Karpas-422 (cell line): ENCODE measurements at places on chromosomes 13 and 19. TPM values are rescaled to one million over a fixed set of nuclear protein-coding genes. Genes with fewer than 3 reads are reported as not detected.

The B3GNT3 gene
- total RNA-seq = not detected in 2 replicates

The STOML3 gene
- total RNA-seq = not detected in 2 replicates

The MARCHF2 gene
- 10.1 and 31.2 TPM in 2 replicates for total RNA-seq

The WASF3 gene
- 0.04 TPM in 1 of 2 replicates, not detected in the other for total RNA-seq

The SYCN gene
- total RNA-seq = not detected in 2 replicates

The ZNF93 gene
- 14.3 and 31.4 TPM in 2 replicates for total RNA-seq

The ENOX1 gene
- total RNA-seq = not detected in 2 replicates

The FEM1A gene
- total RNA-seq = 7.8 and 12.5 TPM in 2 replicates

- DNase-seq = no peak
- no peak overlapping the region for H3K27ac ChIP-seq
- no peaks in the 10 kb centered on the region for H3K4me1 ChIP-seq
- H3K36me3 ChIP-seq = no peaks in the 10 kb centered on the region
- H3K27me3 ChIP-seq = no peaks in the 10 kb centered on the region
Measured at GRCh38 chr13:97934590-97934989, 18.9 kb upstream of the IPO5 start.

DNA sequence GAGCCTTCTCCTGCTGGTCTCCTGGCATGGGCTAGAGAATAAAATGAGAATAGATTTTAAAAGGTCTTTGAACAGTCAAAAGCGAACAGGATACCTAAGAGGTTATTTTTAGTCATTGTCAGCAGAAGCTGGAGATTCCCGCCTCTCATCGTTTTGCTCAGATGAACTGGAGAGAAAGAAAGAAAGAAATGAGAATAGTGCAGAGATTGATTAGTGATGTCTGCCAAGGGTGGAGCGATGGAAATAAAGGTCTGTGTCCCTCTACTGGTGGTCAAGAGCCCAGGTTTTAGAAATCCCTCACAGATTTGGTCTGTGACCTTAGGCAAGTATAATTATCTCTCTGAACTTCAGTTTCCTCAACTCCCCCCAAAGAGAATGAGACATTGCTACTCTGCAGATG lies 5.3 kb downstream of the NCAN start:
- H3K27ac ChIP-seq = no peak overlapping the region
- peak; percentile 79 for DNase-seq
- peaks cover 5% of the 10 kb centered on the region; the same call in 1 of the 2 replicates for H3K4me1 ChIP-seq
- H3K27me3 ChIP-seq = no peaks in the 10 kb centered on the region
- H3K4me3 ChIP-seq = no peak overlapping the region

DNA sequence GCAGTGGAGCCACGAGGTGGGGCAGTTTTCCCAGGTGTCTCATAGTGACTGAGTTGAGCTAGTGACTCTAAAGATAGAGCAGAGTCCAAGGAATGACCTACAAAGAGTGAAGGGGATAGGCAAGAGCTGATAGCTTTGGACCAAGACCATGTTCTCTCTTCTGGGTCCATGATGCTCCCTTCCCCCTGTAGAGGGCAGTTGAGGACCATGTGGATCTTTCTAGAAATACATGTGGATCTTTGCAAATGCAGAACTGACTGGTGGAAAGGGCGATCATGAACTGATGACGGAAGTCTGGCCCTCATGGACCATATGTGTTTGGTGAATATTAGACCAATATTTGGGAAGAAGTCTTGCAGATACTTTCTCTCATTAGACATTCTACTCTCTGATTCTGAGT lies 6.9 kb downstream of the PSG1 start:
- H3K27me3 ChIP-seq = no peaks in the 10 kb centered on the region
- no peaks in the 10 kb centered on the region for H3K4me1 ChIP-seq
- no peak overlapping the region for H3K4me3 ChIP-seq

DNA sequence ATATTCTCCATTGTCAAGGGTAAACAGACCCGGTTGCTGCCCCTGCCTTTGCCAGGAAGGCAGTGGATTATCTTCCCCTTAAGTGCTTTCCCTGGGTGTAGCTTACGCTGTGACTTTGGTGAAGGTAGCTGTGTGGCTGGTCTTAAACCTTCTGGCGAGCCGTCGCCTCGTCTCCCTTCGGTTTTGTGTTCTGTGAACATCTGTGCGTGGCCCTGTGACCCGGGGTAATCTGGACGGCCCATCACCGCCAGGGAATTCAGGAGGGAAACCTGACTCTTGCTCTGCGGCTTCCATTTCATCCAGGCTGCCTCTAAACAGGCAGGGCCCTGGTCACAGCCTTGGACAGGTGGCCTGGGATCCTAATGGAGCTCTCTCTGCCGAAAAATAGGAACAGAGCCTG lies 78.7 kb downstream of the SHISA2 start:
- H3K4me1 ChIP-seq = no peaks in the 10 kb centered on the region
- H3K27ac ChIP-seq = no peak overlapping the region
- DNase-seq = no peak
- no peaks in the 10 kb centered on the region for H3K27me3 ChIP-seq

DNA sequence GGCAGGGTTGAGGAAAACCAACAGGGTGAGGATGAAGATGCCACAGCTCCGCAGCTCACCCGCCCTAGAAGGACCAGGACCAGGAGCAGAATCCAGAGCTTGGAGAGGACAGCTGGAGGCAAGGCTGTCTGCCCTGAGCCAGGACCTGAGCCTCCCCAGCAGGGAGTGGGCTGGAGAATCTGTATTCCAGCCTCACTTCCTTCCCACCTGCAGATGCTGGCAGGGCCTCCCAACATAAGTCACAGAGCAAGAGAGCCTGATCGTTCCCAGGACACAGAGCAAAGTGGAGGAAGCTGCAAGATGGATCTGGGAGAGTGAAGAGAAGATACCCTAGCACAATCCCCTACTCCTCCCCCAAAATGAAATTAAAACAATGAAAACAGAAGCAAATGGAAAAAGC lies 61.7 kb upstream of the WASF3 start:
- no peaks in the 10 kb centered on the region for H3K4me1 ChIP-seq
- H3K27ac ChIP-seq = no peak overlapping the region
- H3K36me3 ChIP-seq = no peaks in the 10 kb centered on the region
- no peaks in the 10 kb centered on the region for H3K27me3 ChIP-seq

DNA sequence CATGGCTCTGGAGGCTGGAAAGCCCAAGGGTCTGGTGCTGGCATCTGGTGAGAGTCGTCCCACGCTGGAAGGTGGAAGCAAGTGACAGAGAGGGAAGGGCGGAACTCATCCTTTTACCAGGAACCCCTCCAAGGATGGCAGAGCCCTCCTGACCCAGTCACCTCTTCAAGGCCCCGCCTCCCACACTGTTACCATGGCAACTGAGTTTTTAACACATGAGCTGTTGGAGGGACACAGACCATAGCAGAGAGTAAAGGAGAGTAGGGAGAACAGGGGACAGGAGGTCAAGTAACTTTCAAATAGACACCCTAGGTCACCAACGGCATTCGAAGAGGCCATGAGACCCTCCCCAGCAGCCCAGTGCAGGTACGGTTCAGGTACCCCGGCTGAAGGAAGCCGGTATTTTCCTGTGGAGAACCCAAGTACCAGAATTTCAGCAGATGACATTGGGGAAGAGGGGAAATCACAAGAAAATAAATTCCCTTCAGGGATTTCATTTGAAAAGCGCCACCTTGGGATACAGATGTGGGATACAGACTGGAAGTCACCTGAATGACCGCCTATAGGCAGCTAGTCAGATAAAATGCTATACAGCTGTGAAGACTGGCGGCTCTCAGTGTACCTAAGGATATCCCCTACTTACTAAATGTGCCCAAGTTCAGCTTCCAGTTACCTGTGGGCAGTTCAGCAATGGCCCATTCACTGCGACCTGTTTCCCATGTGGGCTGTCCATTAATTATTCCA lies 8.0 kb downstream of the IL17D start:
- H3K27ac ChIP-seq = no peak overlapping the region
- peak; percentile 62 for DNase-seq
- H3K4me1 ChIP-seq = peaks cover 5% of the 10 kb centered on the region; the same call in 1 of the 2 replicates
- H3K4me3 ChIP-seq = no peak overlapping the region
- no peaks in the 10 kb centered on the region for H3K36me3 ChIP-seq
- H3K27me3 ChIP-seq = peaks cover 3% of the 10 kb centered on the region; the same call in 1 of the 2 replicates

DNA sequence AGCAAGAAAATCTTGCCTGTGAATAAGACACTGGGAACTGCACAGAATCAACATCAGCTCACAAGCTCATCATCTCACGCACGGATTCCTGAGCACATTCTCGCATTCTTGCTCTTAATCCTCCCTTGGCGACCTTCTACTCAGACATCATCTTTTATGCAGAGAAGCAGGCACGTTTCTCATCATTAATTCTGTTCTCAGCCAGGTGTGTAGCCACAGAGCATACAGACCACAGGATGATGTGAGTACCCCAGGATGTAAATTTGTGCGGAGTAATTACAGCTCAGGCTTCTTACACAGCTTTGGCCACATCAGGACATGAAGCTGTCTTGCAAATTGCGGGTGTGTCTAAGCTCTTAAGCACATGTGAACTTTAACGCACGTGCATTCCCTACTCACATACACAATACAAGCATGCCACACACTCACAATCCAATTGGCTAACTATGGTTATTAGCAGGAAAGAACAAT lies 36.5 kb upstream of the SACS start:
- H3K27me3 ChIP-seq = no peaks in the 10 kb centered on the region
- peak; percentile 86 for DNase-seq
- peaks cover 51% of the 10 kb centered on the region for H3K4me1 ChIP-seq
- H3K4me3 ChIP-seq = peak overlapping the region; percentile 37
- no peaks in the 10 kb centered on the region for H3K36me3 ChIP-seq

DNA sequence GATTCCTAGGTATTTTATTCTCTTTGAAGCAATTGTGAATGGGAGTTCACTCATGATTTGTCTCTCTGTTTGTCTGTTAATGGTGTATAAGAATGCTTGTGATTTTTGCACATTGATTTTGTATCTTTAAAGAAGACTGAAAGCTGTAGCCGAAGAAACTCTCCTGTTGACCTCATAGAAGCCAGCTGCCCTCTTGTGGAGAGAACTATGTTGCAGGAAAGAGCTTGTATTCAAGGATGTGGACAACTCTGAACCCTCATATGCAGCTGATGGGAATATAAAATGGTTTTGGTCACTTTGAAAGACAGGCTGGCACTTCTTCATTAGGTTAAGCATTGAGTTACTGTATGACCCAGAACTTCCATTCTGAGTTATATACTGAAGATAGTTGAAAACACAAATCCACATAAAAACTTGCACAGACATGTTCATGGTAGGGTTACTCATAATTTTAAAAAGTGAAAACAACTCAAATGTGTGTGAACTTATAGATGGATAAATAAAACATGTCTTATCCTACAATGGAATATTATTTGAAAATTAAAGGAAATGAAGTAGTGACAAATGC lies 65.8 kb upstream of the SLITRK6 start:
- H3K27ac ChIP-seq = no peak overlapping the region
- H3K4me3 ChIP-seq = no peak overlapping the region
- no peaks in the 10 kb centered on the region for H3K4me1 ChIP-seq
- DNase-seq = peak; percentile 87
- H3K36me3 ChIP-seq = no peaks in the 10 kb centered on the region

- no peaks in the 10 kb centered on the region for H3K4me1 ChIP-seq
- DNase-seq = no peak
- no peak overlapping the region for H3K4me3 ChIP-seq
- no peaks in the 10 kb centered on the region for H3K36me3 ChIP-seq
- H3K27me3 ChIP-seq = no peaks in the 10 kb centered on the region
Measured at GRCh38 chr13:103539265-103539664, 473.0 kb upstream of the SLC10A2 start.

DNA sequence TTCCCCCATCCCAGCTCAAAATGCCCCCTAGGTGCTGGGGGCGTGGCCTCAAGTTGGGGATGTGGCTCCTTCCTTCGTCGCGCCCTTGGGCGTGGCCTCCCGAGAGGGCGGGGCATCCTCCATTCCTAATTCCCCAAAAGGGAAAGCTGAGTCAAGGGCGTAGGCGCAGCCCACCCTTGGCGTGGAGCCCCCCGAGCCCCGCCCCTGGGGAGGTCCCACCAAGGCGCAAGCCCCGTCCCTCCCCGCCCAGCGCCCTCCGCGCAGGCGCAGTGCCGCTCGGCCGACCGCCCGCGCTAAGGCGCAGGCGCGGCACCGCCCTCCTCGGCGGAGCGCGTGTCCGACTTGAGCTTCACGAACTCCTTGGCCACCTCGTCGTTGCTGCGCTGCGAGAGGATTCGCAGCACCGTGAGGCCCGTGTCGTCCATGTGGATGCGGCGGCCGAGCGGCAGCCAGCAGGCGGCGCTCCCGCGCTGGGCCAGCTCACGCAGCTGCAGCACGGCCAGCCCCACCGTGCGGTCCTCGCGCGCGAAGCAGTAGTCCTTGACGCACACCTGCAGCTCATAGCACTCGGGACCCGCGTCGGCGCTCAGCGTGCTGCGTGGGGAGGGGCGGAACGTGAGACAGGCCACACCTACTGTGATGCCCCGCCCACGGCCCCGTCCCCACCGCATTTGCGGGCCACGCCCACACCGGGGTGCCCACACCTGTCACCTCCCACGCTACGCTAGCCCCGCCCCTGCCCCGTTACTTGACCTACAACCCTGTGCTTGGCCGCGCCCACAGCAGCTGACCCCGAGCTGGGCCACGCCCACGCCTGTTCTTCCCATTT lies 50.5 kb downstream of the COLGALT1 start:
- H3K27me3 ChIP-seq = no peaks in the 10 kb centered on the region
- H3K36me3 ChIP-seq = no peaks in the 10 kb centered on the region
- H3K4me1 ChIP-seq = peaks cover 27% of the 10 kb centered on the region
- DNase-seq = peak; percentile 94
- peak overlapping the region; percentile 32; the same call in 1 of the 2 replicates for H3K4me3 ChIP-seq
- no peak overlapping the region for H3K27ac ChIP-seq

DNA sequence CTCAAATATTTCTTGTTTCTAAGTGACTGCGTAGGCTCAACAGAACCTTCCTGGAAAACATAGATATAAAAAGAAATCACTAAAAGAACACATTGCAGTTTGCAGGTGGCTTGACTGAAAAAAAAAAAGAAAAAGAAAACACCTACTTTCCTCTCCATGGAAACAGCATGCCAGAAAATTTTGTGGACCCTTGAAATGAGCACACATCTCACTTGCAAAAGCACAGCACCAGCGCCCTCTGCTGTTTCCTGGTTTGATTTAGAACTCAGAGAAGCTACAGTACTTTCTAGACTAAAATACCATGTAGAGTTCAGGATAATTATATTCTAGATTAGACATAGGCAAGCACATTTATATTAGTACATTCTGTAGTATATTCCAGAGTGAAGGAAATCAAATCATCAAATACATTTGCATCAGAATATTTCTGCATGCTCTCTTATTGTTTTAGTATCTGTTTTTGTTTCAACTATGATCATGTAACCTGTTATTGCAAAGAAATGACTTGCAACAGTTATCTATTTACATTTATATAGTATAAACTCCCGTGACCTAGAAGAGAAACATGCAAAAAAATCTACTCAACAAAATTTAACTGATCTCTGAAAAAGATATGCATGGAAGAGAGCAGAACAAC lies 22.3 kb upstream of the XPO4 start:
- H3K36me3 ChIP-seq = no peaks in the 10 kb centered on the region
- no peaks in the 10 kb centered on the region for H3K27me3 ChIP-seq
